ENCODE measurements at places on chromosomes 13 and 19.

- DNase-seq, result peak; percentile 71
Observed at GRCh38 chr19:42140125-42140754, 8.0 kb upstream of the POU2F2 start.

DNA sequence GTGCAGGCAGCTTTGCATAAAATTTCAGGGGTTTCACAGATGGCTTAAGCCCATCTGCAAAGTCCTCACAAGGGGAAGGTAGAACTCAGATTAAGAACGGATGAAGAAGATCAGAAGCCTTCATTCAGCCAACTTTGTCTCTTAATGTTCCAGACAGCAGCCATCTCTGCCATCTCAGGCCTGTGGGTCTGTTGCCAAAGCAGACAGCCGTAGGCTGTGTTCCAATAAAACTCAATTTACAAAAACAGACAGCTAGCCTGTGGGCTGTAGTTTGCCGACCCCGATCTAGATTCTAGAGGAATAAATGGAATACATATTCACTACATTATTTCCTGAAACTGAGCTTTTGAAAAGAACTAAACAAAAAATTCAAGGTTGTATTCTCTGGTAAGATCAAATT is 3.8 kb downstream of the DCUN1D2 start:
- DNase-seq, result no peak

- no peak for DNase-seq
Observed at GRCh38 chr13:99129050-99129449, 71.6 kb upstream of the UBAC2 start.

- no peak for DNase-seq
Observed at GRCh38 chr13:90746230-90746629, 601.3 kb upstream of the MIR17HG start.

DNA sequence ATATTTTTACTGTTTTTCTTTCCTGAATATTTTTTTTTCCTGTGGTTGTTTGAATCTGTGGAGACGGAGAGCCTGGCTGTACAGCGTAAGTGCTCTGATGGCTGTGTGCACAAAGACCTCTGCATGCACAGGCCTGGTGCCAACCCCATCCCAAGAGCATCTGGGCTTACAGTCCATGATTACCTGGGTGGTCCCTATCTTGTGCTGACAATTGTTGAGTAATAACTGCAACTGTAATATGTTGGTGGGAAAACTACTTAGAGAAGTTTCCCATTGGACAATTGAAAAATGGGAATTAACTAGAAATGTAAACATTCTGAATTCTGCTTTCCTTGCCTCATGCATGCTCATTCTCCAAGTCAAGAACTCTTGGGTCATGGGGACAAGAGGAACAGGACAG is 268.7 kb downstream of the SHISA2 start:
- DNase-seq, result no peak

GRCh38 chr13:91459485-91459884 is 61.1 kb downstream of the GPC5 start:
- DNase-seq, result no peak

DNA sequence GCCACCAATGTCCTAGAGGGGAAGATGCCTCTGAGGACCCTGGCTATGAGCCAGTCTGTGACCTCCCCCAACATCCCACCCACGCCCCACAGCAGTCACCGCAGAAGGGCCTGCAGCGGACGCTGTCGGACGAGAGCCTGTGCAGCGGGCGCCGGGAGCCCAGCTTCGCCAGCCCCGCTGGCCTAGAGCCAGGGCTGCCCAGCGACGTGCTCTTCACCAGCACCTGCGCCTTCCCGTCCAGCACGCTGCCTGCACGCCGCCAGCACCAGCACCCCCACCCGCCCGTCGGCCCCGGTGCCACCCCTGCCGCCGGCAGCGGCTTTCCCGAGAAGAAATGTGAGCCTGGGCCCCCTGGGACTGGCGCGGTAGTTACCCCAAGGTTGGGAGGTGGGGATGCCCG is 30.6 kb downstream of the DPF1 start:
- no peak for DNase-seq

- no peak for DNase-seq
Observed at GRCh38 chr13:19345916-19346422, 164.3 kb upstream of the TUBA3C start.

GRCh38 chr19:55600662-55601028 is 557 bp downstream of the ZNF524 start:
- no peak for DNase-seq

DNA sequence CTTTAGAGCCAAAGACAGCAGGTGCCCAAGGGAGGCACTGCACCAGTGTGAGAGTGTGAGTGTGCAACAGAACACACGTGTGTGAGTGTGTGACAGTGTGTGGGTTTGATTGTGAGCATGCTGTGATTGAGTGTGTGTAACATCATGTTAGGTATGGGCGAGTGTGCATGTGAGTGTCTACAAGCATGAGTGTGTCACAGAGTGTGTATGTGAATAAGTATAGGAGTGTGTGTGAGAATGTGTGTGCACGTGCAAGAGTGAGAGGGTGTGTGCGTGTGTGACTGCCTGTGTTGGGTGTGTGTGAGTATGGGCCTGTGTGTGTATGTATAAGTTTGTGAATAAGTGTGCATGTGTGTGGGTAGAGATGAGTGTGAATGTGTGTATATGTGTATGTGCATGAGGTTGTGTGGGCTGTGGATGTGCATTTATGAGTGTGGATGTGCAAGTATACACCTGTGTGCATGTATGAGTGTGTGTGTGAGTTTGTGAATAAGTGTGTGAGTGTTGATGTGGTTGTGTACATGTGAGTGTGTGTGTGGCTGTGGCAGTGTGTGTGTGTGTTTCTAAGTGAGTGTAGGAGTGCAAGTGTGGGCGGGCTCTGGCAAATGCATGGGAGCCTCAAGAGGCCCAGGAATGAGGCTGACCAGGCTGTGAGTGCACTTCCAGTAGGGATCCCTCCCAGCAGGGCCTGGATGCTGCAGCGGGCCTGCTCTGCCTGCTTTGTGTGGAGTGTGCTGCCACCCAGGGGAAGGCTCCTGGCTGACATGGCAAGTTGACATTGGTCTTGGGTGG is 198.4 kb downstream of the COL4A1 start:
- DNase-seq, result peak; percentile 87

DNA sequence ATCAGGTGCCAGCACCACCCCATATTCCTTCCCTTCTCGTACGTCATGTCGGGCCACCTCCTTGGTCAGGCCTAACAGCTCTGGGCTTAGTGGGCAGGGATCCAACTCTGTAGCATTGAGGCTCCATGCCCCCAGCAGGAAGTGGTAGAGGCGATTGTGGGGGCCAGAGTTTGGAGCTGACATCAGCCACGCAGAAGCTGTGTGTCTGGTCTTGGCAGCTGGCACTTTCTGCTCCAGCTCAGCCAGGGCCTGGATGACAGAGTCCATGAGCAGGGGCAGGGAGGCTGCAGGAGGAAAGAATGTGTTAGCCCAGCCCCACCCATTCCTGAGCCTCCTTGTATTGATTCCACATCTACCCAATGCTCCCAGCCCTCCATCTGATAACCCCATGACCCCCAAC is 3.0 kb downstream of the PGLYRP2 start:
- no peak for DNase-seq

DNA sequence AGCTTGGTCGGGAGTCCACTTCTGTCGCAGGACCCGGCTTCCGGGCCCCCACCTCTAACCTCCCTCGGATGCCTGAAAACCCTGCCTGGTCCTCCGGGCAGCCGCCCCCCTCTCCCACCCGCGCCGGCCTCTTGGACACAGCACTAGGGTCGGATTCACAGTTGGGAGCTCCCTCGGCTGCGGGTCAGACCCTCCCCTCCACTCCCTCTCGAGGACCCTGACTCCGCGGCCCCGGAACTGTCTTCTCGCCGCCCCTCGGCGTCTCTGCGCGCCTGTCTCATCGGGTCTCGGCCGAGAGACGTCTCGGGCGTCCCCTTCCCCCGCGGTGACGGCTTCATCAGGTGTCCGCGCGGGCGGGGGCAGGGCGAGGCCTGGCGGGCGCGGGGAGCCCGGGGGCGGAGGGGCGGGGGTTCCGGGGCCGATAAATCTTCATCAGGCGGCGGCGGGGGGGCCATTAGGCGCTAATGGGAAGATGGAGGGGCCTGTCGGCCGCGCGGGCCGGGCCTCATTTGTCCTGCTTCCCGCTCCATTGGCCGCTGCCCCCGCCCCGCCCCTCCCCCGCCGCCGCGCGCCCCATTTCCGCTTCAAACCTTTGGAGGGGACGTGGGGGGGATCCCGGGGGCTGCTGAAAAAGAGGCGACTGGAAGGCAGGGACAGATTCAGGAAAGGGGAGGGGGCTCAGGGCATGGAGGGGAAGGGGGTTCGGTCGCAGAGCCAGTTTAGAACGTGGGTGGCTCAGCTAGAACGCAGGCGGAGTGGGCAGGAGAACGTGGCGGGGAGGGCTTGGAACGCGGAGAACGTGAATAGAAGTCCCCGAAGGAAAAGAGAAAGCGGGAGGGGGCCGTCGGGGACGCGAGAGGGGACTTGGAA is 11.8 kb upstream of the ERFL start:
- DNase-seq, result peak; percentile 34

- DNase-seq, result peak; percentile 41
Observed at GRCh38 chr13:103099722-103100293, 33.6 kb upstream of the SLC10A2 start.

DNA sequence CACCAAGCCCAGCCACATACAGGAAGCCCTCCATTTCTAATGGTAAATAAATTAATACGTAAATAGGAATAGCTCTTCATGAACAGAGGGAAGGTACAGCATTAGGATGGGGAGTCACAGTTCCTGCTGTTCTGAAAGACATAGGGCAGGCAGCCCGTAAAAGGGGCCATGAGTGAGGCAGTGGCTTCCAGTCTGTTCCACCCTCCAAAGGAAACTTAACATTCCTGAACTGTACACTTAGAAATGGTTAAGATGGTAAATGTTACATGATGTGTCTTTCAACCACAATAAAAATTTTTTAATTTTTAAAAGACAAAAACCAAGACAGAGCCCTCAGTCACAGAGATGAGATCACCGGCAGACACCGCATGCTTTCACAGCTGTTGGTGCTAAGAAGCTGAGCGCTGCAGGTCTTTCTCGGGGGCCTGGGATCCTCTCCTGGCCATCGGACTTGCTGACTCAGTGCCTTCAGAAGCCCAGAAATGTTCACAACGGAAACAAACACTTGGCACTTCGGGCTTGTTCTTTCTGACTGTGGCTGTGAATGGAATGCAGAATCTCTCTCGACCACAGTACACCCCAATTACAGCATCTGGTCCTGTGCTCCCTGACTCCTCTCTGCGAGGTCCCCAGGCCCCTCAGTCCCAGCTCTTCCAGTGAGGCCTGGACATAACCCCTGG is 36.4 kb downstream of the EPS15L1 start:
- DNase-seq, result peak; percentile 98

DNA sequence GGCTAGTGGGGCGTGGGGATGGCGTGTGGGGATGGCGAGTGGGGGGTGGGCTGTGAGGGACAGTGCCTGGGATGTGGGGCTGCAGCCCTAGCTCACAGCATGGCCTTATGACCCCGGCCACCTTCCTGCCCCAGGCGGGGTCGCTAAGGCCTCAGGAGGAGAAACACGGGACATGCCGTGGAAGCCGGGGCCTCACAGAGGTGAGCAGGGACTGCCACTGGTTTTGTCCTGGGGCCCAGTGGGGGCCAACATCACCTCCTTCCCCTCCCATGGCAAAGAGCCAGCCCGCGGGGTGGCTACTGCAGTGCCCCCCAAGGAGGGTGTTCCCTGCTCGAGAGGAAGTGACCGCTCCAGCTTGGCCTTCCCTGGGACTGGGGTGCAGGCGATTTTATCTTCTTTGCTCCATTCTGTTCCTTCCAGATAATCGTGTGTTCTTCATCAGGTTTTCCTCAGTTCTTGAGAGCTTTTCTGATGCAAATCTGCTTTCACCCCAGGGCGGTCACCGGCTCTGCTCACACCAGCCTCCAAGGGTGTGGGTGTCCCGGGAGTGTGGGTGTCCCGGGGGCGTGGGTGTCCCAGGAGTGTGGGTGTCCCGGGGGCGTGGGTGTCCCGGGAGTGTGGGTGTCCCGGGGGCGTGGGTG is 1.2 kb downstream of the F7 start:
- no peak for DNase-seq

- no peak for DNase-seq
Observed at GRCh38 chr19:30083125-30083681, 141.2 kb downstream of the URI1 start.

DNA sequence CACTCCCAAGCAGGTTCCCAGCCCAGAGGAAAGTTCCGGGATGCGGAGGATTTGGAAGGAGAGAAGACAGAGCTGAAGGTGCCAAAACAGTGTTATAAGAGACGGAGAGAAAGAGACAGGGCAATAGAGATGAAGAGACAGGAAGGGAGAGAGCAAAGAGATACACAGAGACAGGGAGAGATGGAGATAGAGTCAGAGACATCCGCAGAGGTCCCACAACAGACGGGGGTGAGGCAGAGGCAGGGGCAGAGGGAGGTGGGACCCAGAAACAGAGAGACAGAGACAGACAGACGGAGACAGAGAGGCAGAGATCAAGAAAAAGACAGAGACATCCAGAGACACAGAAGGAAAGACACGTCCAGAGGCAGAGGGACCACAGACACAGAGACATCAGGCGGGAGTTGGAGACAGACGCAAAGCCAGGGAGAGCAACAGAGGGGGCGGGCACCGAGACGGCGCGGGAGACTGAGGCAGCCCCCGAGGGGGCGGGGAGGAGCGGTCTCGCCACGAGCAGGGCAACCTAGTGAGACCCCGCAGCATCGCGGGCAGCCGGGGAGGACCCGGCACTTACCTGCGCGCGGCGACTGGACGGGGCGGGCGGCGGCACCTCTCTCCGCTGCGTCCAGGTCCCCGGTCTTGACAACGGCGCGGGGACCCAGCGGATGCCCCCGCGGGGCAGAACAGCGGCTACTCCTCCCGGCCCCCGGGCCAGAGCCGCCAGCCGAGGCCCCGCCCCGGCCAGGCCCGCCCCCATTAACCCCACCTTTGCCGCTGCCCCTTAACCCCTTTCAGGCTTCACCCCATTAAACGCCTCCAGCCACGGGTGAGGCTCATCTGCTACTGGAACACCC is at the start of gene GPR4:
Gene GPR4, minus strand, starts transcription at position 689 of the 851 bp plus-strand sequence. CDS start 10,346 bp downstream, outside the sequence.
- no peak for DNase-seq

DNA sequence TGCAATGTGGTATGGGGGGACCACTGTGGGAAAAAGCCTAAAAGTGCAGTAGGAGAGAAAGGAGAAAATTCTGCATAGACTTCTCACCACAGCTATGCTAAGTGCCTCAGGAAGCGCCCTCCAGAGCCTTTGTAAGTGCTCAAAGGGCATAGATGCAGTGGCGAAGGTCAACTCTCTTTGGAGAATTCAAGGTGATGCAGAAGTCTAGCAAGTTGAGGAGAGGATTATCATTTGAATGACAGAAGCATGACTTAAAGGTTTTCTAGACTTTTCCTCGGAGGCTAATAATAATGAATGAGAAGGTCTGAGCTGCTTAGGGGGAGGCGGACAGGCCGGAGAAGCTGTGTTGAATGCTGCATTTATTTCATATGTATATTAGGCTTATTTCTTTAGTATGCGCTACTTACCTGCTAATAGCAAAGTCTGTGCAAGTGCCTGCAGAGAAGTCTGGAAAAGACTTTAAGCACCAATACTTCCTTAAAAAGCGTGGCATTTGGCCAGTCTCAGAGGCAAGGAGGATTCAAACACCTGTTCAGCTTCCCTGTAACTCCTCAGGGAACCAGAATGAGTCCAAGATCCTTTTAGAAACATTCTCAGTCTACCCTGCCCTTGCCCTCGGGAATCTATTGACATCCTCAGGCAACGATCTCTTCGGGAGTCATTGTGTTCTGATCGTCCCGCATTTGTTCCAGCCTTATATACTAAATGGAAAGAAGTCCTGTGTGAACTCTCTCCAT is 56.2 kb downstream of the FLT1 start:
- no peak for DNase-seq

- DNase-seq, result peak; percentile 44
Observed at GRCh38 chr13:30224732-30225131, 82.6 kb downstream of the KATNAL1 start.
